ENCODE measurements at places on chromosomes 12 and 14. TPM values are rescaled to one million over a fixed set of nuclear protein-coding genes. Genes with fewer than 3 reads are reported as not detected.

The RPGRIP1 gene
- not detected for total RNA-seq

The RERG gene
- not detected for total RNA-seq

The SDR9C7 gene
- not detected for total RNA-seq

The EIF2S3B gene
- total RNA-seq: 1.3 TPM

The MMP19 gene
- not detected for total RNA-seq

Measured in melanocyte of skin (primary cell).